ENCODE measurements at places on chromosomes 6 and 20.

- DNase-seq: no peak
These were observed 73.1 kb downstream of the DNAAF9 start for GRCh38 chr20:3334156-3334943.

GRCh38 chr6:71364889-71365542 lies 76.4 kb downstream of the OGFRL1 start:
- DNase-seq: no peak

DNA sequence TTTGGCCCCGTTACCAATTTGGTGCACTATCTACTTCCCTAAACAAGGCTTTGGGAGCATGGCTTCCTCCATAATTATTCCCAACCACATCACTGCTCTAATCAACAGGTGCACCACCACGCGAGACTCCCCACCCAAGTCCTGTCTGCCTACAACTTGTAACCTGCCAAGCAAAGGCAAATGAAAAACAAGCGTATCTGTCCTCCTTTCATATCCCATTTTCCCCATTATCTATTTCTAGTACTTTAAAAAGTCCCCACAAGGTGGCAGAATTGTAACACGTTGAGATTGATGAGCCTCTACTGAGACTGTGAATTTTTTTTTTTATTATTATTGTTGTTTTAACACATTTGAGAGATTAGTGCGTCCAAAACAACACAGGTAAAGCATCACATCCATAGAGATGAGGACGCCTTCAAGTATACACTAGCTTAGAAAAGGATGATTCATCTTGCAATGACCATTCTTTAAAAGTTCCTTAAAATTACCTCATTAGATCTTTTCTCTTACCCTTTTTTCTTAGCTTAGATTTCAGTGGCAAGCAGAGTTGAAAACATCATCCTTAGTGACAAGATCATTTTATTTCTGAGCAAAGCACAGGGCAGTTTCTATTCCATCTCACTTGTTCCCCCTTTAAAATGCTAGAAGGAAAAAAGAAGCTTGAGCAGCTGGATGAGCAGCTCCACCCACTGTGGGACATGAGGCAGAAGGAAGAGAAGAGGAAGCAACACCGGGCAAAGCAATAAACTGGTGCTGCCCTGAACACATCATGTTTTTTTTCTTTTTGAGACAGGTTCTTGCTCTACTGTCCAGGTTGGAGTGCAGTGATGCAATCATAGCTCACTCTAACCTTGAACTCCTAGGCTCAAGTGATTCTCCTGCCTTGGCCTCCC lies 210.8 kb downstream of the ARHGAP18 start:
- DNase-seq: no peak

- no peak for DNase-seq
These were observed 9.6 kb upstream of the IL17A start for GRCh38 chr6:52176550-52176949.

DNA sequence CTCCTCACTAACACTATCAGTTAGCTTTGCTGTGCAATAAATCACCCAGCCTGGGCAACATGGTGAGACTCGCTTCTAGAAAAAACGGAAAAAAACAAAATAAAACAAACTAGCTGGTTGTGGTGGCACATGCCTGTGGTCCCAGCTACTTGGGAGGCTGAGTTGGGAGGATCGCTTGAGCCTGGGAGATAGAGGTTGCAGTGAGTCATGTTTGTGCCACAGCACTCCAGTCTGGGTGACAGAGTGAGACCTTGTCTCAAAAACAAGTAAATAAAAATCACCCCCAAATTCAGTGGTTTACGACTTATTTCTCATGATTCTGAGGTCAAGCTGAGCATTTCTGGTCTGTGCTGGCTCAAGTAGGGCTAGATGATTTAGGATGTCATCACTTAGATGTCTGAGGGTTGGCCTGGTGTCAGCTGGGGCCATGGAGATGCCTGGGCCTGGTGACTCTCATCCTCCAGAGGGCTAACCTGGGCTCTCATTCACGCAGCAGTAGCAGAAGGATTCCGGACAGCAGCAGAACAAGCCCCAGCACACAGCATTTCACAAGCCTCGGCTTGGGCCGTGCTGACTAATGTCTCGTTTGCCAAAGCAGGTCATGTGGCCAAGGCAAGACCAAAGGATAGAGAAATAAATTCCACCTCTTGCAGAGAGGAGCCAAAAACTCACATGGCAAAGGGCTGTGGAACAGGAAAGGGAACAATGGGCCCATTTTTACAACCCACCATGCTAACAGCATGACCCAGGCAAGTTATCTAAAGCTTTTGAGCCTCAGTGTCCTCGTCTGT lies 32.5 kb downstream of the MGME1 start:
- no peak for DNase-seq

DNA sequence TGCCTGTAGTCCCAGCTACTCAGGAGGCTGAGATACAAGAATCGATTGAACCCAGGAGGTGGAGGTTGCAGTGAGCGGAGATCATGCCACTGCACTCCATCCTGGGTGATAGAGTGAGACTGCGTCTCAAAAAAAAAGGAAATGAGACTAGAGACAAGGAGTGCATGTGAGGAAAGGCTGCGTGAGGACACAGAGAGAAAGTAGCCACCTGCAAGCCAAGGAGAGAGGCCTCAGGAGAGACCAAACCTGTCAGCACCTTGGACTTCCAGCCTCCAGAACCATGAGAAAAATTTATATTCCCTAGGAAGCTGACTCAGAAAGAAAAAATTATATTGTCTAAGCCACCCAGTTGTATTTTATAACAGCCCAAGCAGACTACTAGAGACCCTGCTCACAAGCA lies 7.4 kb upstream of the BEND3 start:
- no peak for DNase-seq

All from activated T-helper 1 cell treated with anti-CD3 and anti-CD28 coated beads, Interleukin-2, amount 50 U/mL, for 16 hours (primary cell).